ENCODE measurements at places on chromosomes 2 and 18. TPM values are rescaled to one million over a fixed set of nuclear protein-coding genes. Genes with fewer than 3 reads are reported as not detected.

GRCh38 chr2:239666855-239667376, 266.1 kb upstream of the HDAC4 start:
- peak; percentile 41 for DNase-seq

GRCh38 chr2:207459990-207460757, 69.6 kb upstream of the CREB1 start:
- DNase-seq, result no peak

DNA sequence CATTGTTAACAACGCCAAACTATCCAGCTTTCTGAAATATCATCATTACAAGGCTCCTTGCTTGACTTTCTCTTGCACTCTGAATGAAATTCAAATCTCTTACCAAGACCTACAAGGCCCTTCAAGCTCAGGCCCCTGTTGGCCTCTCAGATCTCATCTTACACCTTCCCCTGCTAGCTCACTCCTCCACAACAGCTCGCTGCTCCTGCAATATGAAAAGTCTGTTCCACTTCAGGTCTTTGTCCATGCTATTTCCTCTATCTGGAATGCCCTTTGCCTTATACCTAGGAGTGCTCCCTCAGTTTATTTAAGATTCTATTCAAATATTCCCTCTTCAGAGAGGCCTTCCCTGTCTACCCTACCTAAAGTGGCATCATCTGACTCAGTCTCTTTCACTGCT, 91.7 kb downstream of the SESTD1 start:
- no peak for DNase-seq

- no peak for DNase-seq
These were observed 329.0 kb downstream of the DYSF start for GRCh38 chr2:71782323-71782722.

DNA sequence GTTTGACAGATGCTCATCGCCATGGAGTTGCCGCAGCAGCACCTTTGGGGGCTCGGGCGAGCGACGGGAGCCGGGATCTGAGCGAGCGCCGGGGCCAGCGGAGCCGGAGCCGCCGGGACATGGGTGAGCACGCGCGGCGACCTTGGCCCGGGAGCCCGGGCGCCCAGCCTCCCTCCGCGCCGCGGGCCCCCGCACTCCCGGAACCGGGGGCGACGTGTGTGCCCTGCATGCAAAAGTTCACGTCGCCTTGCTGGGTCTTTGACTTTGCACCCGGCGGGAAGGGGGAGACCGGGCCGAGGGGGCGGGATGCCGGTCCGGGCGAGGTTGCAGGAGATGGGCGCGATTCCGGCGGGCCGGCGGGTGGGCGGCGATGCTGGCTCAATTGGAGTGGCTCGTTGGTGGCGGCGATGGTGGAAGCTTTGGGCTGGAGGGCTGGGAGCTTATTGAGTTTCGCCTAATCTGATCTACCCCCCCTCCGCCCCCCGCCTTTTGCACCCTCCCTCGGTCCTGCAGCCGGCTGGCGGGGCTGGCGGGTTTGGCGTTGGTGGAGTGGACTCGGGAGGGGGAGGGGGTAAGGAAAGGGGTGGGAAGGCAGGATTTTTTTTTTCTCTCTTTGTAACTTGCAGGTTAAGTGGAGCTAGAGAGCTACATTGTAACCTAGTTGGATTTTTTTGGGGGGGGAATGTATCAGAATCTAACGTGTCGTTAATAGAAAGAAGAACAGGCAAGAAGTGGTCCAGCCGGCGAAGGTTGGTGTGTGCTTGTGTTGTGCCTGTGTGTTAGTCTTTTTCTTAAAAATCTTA, at the start of gene SETBP1:
Gene SETBP1 (plus strand): TSS at position 616 of the 803 bp plus-strand sequence. CDS start 20,459 bp downstream, outside the sequence.
- DNase-seq, result peak; percentile 86

GRCh38 chr2:204705243-204705932, 160.1 kb downstream of the PARD3B start:
- no peak for DNase-seq

DNA sequence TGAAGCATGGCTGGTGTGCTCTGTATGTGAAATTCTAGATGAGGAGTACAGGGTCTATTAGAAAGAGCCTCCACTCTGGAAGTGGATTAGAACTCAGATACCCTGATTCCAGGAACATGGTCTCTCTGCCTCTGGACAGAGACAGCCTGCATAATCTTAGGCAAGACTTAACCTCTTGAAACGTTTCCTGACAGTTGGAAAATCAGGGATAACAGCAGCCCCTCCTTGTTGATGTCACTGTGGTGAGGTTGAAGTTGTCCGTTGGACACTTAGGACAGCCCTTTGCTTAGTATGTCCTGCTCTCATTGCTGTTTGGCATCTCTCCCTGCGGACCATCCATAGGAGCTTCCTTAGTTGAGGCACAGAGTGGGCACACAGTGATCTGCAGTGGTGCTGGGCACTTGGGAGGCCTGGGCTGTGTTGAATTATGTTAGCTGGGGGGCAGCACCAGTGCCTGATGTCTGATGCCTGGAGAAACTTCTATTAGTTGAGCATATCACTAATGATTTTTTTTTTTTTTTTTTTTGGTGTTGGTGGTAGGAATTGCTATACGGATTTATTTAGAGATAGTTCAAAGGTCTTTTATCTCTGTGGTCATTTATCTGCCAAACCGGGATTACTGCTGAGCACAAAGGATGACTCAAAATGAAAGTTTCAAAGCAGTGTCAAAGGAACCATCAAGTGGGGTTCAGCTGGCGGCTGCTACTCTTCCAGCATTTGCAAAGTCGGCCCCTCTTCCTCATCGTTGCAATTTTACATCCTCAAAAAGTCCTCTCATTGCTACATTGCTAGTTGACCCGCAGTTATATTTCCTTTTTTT, 28.8 kb downstream of the SETBP1 start:
- no peak for DNase-seq

DNA sequence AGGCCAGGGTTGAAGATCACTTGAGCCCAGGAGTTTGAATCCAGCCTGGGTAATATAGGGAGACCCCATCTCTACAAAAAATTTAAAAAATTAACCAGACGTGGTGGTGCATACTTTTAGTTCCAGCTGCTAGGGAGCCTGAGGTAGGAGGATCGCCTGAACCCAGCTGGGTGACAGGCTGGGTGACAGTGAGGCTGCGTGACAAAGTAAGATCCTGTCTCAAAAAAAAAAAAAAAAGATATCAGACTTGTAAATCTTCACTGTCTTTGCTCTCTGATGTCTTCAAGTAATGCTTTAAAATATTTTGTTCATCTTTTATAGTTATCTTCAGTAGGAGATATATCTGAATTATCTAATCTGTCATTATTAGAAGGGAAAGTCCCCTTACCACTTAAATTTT, 10.5 kb downstream of the CAMKMT start:
- DNase-seq, result no peak

DNA sequence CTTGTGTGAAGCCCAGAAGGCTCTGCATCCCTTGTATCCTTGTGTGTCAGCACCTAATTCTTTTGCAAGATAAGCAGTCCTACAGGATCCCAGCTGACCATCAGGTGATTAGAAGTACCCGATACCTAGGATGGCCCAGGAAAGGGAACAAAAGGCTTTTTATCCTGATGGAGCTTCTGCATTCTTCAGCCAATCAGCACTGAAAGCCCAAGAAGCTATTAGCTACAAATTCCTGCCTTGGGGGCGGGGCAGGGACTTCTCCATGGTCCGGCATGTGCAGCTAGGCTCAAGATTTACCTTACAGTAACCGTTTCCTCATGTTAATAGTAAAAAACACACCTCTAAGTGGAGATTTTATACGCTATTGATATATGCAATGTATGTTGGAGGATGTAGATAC, 264.6 kb upstream of the THUMPD2 start:
- no peak for DNase-seq

- DNase-seq, result no peak
These were observed at the start of gene KLHL30 for GRCh38 chr2:238138331-238139195. TSS of gene KLHL30 (plus strand) at chr2:238138668. CDS start at chr2:238140755, 2,087 bp downstream.

- no peak for DNase-seq
These were observed 9.5 kb upstream of the IL1B start for GRCh38 chr2:112846031-112846430.

GRCh38 chr2:160229591-160229990, 29.5 kb upstream of the ITGB6 start:
- DNase-seq, result no peak

- DNase-seq, result no peak
These were observed 20.9 kb upstream of the DNMT3A start for GRCh38 chr2:25362434-25363145.

GRCh38 chr2:61762292-61762691, 91.6 kb downstream of the FAM161A start:
- no peak for DNase-seq

- DNase-seq, result no peak
These were observed 594.5 kb upstream of the CHAC2 start for GRCh38 chr2:53173091-53173490.

- no peak for DNase-seq
These were observed 6.2 kb downstream of the DNAJB2 start for GRCh38 chr2:219285373-219285735.

DNA sequence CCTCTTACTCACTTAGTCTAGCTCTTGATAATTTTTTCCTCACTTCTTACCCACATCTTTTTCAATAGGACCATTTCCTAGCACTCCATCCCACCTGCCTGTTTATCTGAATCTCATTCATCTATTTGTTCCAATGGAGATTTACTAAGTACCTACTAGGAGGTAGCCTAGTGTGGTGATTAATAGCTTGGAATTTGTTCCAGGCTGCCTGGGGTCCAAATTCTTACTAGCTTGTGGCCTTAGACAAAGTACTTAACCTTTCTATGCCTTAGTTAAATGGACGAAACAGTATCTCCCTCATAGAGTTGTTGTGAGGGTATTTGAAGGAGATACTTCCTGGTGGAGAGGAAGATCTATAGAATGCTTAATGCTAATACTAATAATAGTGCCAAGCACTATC, 42.9 kb upstream of the SERTAD2 start:
- DNase-seq, result no peak

DNA sequence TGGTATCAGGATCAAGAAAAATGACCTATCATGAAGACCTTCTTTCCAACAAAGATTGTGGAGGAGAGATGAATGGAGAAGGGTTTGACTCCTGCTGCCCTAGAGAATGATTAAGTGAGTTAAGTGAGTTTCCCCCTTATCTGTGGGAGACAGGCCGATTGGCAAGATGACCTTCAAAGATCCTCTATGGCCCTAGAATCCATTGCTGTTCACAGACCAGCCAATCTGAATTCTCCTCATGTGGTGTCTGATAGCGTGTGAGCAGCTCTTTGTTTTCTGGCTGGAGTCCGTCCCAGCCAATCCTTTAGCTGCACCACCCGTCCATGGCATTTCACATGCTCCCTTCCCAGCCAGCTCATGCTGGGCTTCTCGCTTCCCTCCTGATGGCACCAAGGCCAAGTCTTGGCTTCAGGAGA, 79.4 kb downstream of the MARCHF4 start:
- DNase-seq, result no peak

- no peak for DNase-seq
These were observed 565.1 kb downstream of the ARHGAP15 start for GRCh38 chr2:143694335-143694734.

GRCh38 chr2:221848286-221848685, 276.2 kb upstream of the EPHA4 start:
- no peak for DNase-seq

DNA sequence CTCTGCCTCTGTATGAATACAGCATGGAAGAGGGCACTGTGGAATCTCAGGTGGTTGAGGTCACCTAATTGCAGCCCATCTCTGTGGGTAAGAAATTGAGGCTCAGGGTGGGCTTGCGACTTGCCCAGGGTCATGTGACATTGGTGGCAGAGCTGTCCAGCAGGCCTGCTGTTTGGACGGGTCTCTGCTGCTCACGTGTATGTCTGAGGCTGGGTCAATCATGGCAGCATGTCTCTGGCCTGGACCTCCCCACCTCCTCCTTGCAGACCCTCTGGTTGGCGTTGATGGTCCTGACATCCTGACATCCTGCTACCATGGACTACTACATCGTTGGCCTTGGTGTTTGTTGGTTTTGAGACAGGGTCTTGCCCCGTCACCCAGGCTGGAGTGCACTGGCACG, 64.3 kb upstream of the HPCAL1 start:
- DNase-seq, result no peak

GRCh38 chr2:238069021-238069709, 8.4 kb downstream of the SCLY start:
- no peak for DNase-seq

DNA sequence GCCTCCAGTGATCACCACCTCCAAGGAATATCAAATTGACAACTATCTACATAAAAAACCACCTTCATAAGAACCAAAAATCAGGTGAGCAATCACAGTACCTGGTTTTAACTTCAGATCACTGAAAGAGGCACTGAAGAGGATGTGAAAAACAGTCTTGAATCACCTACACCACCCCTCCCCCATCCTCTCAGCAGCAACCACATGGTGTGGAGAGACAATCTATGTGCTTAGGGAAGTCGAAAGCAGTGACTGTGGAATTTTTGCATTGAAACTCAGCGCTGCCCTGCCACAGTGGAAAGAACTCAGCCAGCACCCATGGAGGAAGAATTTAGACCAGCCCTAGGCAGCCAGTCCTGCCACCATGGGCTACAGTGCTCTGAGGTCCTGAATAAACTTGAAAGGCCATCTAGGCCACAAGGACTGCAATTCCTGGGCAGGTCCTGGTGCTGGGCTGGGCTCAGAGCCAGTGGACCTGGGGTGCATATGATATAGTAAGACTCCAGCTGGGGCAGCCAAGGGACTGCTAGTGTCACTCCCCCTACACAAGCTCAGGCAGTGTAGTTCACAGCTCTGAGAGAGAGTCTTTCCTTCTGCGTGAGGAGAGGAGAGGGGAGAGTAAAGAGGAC, 75.6 kb downstream of the ATL2 start:
- no peak for DNase-seq

- no peak for DNase-seq
These were observed 21.5 kb upstream of the GMCL1 start for GRCh38 chr2:69807821-69808540.

DNA sequence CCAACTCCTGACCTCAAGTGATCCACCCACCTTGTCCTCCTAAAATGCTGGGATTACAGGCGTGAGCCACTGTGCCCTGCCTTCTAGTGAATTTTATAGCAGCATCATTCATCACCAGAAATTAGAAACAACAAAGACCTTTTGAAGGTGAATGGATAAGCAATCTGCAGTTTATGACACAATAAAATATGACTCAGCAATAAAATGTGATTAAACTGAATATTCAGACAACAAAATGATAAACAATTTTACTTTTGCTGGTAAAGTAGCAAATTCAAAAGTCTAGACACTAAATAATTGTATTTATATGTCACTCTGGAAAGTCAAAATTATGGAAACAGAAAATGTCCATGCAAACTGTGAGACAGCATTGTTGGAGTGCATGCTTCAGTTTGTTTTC, 656.6 kb downstream of the CBLN2 start:
- DNase-seq, result no peak

- no peak for DNase-seq
These were observed 2.7 kb downstream of the TNP1 start for GRCh38 chr2:216857131-216857550.

- DNase-seq, result no peak
These were observed 418.6 kb downstream of the CMPK2 start for GRCh38 chr2:6446938-6447608.

The EML6 gene
- 5.4 TPM for total RNA-seq

The CD207 gene
- total RNA-seq, result 1.3 TPM

The KCNF1 gene
- total RNA-seq, result 0.60 TPM

The UPP2 gene
- total RNA-seq, result not detected

The EVA1A gene
- total RNA-seq, result 2.3 TPM

The CHRND gene
- total RNA-seq, result not detected

The TMEM247 gene
- total RNA-seq, result not detected

The FBXO11 gene
- 67.7 TPM for total RNA-seq

The COL5A2 gene
- 21.8 TPM for total RNA-seq
